ENCODE measurements at places on chromosomes 12 and 14.

GRCh38 chr14:106318700-106319099, 792.3 kb downstream of the TMEM121 start:
- no peak for DNase-seq

GRCh38 chr12:39239490-39240486, 203.1 kb downstream of the KIF21A start:
- DNase-seq, result no peak

DNA sequence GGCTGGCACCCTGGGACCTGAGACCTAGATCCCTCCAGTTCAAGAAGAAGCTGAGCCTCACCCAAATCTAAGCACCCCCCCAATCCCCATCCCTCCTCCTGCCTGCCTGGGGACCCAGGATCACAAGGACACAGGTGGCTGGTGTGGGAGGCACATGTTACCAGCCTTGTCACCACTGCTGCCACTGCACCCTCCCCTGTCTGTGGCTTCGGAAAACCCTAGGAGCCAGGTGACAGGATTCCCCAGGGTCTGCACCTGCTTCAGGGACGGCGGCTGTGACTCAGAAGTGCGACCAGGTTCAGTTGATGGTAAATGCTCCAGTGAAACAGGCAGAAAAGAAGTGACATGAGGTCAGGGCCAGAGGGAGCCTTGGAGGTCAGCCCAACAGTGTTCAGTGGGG, 62.8 kb upstream of the FAM222A start:
- peak; percentile 13 for DNase-seq

DNA sequence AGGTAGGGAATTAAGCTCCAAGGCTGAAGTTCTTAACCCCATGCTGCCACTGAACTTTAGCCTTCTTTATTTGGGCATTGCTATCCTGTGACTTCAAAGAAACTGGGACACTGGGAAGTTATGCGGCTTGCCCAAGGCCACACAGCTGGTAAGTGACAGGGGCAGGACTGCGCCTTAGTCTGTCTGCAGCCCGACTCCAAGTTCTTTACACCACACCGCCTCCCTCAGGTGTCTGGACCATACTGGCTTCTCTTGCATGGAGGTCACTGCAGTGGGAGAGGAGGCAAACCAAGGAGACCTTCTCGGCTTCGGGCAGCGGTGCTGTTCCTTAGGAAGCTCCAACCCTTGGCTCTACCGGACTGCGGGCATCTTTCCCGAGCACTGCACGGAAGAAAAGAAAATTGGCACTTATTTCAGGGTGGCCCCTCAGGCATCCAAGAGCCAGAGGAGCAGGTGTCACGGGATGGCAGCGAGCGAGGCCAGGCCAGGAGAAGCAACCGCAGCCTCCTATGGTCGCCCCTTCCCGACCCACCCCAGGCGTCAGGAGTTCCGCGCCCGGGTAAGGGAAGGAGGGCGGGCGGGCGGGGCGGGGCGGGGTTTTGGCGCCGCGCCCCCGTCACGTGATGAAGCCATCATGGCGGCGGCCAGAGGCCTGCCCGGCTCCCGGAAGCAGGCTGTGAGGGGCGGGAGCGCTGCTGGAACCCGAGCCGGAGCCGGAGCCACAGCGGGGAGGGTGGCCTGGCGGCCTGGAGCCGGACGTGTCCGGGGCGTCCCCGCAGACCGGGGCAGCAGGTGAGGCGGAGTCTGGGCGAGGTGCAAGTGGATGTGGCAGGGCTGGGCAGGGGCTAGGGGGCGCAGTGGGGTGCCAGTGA, 16.4 kb upstream of the ESPL1 start:
- DNase-seq, result peak; percentile 83

GRCh38 chr12:41008472-41008871, 179.6 kb upstream of the PDZRN4 start:
- DNase-seq, result no peak

GRCh38 chr14:75542588-75543091, 20.4 kb downstream of the BATF start:
- peak; percentile 87 for DNase-seq

- no peak for DNase-seq
Observed at GRCh38 chr14:50883827-50884197, 12.0 kb downstream of the ABHD12B start.

GRCh38 chr12:75913502-75914351, 117.8 kb downstream of the PHLDA1 start:
- no peak for DNase-seq

DNA sequence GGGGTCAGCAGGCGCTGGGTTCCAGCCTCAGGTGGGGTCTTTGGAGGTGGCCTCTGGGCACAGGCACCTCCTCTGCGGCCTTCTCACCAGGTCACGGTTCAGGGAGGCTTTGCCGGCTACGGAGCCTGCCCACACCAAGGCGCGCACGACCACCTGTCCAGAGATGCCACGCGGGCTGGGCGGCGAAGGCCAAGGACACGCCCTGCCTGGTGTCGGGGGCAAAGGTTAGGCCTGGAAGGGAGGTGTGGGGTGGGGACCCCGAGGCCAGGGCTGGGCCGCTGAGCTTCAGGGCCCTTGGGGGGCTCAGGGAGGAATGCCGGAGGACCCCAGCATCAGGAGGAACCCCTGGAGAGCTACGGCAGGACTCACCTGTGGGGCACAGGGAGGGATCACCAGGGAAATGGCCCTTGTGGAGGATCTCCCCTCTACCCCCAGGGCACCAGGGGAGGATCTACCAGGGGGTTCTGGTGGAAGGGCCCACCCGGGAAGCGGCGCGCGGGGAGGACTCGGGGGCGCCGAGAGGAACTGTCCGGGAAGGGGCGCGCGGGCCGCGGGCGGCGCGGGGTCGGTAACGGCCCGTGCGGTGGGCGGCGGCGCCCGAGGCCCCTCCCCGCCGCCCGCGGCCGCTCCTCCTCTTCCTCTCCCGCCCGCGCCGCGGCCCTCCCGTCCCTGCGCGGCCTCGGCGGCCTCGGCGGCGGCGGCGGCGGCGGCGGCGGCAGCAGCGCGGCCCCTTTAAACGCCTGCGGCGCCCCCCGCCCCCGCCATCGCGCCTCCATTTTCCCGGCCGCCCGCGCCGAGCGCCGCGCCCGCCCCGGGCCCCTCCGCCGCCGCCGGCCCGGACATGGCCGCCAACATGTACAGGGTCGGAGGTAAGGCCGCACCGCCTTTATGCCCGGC, at the start of gene MTA1:
MTA1 (plus strand) TSS at position 633 of the 897 bp plus-strand sequence; CDS start at position 842, 209 bp downstream.
- no peak for DNase-seq

GRCh38 chr12:93137656-93138612, 208.8 kb upstream of the EEA1 start:
- no peak for DNase-seq

DNA sequence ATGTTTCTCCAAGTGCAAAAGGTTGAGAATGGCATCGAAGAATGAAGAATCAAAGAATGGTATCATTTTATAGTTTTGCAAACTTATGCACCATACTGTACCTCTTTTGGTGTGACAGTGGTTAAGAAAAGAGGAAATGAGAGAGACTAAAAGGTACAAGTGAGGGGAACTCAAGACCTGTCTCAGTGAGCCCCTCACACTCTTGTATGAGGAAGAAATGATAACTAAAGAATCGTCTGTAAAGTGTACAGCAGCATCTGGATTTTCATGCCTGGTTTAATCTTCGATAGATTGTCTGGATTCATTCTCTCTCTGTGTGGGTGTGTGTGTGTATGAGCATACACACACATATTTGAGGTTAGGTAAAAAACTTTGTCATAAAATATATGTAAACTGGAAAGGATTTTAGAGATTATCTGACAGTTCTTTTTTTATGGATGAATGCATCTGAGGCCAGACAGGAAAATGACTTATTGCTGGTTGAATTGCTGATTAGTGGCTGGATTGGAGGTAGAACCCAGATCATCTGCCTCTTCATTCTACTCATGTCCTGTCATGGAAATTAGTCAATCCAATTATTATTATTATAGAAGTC, 16.0 kb upstream of the SLC38A2 start:
- no peak for DNase-seq

- no peak for DNase-seq
Observed at GRCh38 chr12:89783359-89784060, 74.9 kb upstream of the ATP2B1 start.

DNA sequence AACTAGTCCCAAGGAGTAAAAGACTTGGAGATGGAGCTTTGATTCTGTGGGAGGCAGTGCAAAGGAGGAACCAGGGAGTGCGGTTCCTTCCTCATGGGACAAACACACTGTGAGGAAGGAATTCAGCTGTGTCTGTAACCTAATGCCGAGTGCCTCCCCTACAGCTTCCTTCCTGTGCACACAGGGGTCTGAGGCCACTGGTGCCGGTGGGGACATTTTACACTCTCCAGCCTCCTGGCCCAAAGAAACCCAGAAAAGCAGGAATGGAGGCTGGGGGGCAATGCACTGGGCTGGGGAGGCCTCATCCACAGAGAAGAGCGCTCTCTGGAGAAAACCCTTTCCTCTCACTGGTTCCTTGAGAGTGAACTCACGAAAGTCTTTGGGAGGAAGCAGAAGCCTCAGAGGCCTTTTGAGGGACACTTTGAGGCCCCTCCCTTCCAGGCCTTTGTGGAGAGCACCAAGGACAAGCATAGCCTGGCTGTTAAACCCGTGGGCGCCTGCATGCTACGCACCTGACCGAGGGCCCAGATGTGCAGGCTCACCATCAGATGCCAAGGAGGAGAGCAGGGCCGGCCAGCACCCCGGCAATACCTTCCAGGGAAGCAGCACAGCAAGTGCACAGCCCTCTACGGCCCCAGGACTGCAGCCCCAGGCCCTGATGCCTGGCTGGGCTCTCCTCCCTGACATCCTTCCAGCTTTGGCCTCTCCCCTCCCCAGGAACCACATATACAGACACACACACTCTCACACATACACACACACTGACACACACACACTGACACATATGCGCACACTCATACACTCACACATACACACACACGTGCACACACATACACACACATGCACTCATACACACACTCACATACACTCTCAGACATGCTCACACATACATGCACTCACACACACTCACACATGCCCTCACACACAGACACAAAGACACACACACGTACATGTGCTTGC, 52.0 kb downstream of the NFKBIA start:
- DNase-seq, result peak; percentile 49

DNA sequence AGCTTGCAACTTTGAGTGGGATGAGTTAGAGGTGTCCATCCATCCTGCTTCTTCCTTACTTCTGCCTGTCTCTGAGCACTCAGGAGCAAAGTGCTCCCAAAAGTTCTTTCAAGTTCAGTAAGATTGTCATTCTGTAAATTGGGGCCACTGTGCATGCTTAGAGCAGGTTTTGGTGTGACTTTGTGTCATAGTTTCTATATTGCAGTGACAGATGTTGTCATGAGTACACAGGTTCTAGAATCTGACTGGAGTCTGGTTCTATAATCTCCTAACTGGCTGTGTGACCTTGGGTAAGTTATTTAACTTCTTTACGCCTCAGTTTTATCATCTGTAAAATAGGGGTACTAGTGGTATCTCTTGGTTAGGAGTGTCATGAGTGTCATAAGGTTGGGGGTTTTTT, 202.7 kb upstream of the BCL2L14 start:
- no peak for DNase-seq

DNA sequence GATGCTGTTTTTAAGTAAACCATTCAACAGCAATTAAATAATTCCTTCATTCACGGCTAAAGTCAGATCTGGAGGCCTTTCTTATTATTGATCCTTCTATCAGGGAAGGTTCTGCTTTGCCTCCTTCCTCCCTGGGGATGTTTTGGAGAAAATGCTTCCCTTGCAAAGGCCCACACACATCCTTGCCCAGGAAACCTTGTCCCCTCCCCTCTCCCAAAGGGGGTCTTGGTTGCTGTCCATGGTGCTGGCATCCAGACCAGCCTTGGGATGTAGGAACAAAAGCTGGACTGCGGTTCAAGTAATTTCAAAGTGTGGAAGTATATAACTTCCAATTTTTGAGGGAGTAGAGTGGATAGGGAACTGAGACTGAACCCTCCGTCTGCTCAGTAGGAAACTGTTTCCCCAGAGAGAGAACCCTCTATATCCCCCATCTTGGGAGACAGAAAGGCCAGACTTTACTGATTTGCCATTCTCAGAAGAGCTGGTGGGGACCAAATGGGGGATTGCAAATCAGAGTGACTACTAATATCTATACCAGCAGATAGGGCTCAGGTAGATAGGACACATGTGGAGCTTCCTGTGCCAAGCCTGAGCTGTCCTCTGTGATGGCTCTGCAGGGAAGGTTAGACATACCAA, 5.6 kb downstream of the MARCHF9 start:
- DNase-seq, result no peak

GRCh38 chr14:73777420-73777819, 63.2 kb upstream of the PNMA1 start:
- DNase-seq, result no peak

GRCh38 chr12:48292040-48292439, 58.7 kb downstream of the ZNF641 start:
- DNase-seq, result no peak

DNA sequence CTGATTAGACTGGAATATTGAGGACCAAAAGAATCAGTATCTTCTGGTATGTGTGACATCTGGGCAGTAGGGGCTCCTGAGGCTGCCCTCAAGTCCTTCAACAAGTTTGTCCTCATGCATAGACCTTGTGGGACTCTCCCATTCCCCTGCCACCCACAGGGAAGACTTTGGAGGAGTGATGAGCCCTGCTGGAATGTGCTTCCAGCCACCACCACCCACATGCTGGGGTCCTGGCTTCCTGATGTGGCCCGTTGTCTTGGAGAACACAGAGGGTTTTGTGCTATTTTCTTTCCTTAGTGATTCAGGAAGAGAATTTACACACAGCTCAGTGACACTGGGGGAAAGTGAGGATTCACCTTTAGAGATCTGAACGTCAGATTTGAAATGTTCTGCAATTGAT, 29.2 kb upstream of the SEL1L start:
- no peak for DNase-seq

GRCh38 chr12:106327309-106327869, 24.9 kb downstream of the TCP11L2 start:
- DNase-seq, result no peak

DNA sequence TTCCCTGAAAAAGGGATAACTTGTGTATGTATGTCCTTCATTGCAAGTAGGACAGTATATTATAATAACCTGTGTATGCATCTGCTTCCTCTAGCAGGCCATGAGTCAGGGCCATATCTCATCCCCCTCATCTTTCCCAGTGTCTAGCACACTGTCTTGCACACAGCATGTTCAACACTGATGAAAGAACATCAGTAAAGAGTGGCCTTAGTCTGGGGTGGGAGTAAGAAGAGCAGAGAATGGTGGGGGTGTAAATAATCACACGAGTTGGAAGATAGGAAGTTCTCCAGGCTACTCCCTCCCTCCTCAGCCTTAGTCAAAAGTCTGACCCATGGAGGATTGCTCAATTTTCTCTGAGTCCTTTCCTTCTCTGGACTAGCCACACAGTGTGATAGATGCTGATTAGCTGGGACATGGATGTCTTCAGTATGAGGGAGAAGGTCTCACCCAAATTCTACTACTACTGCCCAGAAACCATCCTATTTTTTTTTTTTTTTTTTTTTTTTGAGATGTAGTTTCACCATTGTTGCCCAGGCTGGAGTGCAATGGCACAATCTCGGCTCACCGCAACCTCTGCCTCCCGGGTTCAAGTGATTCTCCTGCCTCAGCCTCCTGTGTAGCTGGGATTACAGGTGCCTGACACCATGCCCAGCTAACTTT, 14.6 kb upstream of the SP1 start:
- DNase-seq, result no peak

DNA sequence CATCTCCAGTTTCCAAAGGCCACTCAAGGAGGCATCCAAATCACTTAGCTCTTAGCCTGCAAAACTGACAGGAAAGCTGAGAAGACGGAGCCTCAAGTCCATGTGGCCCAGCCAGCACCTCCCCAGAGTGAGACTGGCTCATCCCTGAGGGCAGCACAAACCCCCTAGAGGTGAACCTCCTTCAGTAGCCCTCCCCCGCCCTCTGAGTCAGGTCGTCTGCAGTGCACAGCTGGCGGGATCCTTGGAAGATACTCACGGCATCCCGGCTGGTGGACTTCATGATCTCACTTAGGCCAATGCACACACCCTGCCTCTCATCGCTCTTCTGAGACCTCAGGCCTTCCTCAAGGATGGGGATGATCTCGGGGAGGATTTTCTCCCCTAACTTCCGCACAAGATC, 24.1 kb upstream of the RAB35 start:
- DNase-seq, result no peak

All from lower lobe of right lung (tissue), 2 donors.